ENCODE measurements at places on chromosomes 2 and 18. TPM values are rescaled to one million over a fixed set of nuclear protein-coding genes. Genes with fewer than 3 reads are reported as not detected.

MERTK gene
- total RNA-seq = 0.28 TPM

CNGA3 gene
- not detected for total RNA-seq

FBXO36 gene
- 2.2 TPM for total RNA-seq

EVX2 gene
- not detected for total RNA-seq

FSHR gene
- total RNA-seq = not detected

PLB1 gene
- 0.90 TPM for total RNA-seq

TAF4B gene
- total RNA-seq = 0.83 TPM

SAG gene
- total RNA-seq = not detected

CGREF1 gene
- total RNA-seq = 0.28 TPM

GRCh38 chr2:198638577-198638976 is 819.2 kb downstream of the SATB2 start:
- H3K4me3 ChIP-seq = no peak overlapping the region
- H3K36me3 ChIP-seq = no peaks in the 10 kb centered on the region
- H3K4me1 ChIP-seq = no peaks in the 10 kb centered on the region

DNA sequence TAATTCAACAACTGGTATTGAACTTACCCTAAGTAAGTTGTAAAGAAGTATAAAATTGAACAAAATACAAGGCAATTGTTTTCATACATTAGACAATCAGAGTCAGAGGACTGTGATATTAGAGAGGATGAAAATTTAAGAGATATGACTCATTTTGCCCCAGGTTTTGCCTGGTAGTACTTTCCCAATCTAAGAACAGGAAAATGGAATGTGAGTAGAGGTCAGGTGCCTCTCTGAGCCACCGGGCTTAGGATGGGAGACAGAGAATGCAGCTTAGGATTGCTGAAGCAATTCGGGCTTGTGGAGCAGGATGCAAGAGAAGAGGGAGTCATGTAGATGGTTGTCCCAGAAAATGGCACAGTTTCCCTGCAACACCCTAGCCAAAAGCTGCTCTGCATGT is 219.7 kb upstream of the CHST9 start:
- no peaks in the 10 kb centered on the region for H3K4me1 ChIP-seq
- no peak overlapping the region for H3K4me3 ChIP-seq
- DNase-seq = no peak
- no peaks in the 10 kb centered on the region for H3K27me3 ChIP-seq
- no peak overlapping the region for H3K27ac ChIP-seq

- no peaks in the 10 kb centered on the region for H3K27me3 ChIP-seq
- no peaks in the 10 kb centered on the region for H3K4me1 ChIP-seq
- no peak overlapping the region for H3K4me3 ChIP-seq
- no peak overlapping the region for H3K27ac ChIP-seq
Measured at GRCh38 chr18:33914399-33914798, 310.3 kb downstream of the NOL4 start.

DNA sequence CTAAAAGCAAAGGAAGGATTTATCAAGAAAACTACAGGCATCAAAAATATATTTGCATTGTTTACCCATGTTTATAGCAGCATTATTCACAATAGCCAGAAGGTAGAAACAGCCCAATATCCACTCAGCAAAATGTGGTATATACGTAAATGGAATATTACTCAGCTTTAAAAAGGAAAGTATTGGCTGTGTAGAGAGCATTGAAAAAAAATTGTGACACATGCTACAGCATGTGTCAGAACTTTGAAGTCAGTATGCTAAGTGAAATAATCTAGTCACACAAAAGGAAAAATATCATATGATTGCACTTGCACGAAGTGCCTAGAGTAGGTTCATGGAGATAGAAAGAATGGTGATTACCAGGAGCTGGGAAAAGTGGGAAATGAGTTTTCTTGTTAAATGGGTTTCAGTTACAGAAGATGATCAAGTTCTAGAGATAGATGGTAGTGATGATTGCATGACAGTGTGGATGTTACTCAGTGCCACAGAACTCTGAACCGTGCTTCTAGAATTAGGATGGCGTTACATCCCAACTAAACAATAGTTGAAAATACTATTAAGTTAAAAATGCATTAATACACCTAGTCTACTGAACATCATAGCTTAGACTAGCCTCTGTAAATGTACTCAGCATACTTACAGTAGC is 20.1 kb downstream of the ANKRD12 start:
- H3K27me3 ChIP-seq = no peaks in the 10 kb centered on the region
- peaks cover 4% of the 10 kb centered on the region for H3K36me3 ChIP-seq
- H3K27ac ChIP-seq = no peak overlapping the region
- no peak for DNase-seq

DNA sequence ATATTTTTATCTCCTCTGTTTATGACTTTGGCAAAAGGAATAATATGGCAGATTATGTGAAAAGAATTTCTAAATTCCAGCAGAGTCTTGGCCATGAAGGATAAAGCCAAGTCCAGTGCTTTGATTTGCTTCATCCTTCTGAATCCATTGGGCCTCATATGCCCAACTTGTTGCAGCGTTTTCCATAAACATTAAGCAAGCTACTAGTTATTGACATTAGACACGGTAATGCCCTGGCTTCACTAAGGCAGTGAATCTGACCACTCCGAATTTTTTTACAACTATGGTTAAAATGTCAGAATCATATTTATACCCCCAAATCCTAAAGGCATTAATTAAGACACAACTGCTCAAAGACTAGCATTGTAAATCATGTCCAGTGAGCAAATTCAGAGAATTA is 79.8 kb downstream of the MAPRE2 start:
- H3K4me3 ChIP-seq = no peak overlapping the region
- H3K4me1 ChIP-seq = peaks cover 9% of the 10 kb centered on the region
- no peaks in the 10 kb centered on the region for H3K27me3 ChIP-seq
- H3K27ac ChIP-seq = no peak overlapping the region
- no peaks in the 10 kb centered on the region for H3K36me3 ChIP-seq

DNA sequence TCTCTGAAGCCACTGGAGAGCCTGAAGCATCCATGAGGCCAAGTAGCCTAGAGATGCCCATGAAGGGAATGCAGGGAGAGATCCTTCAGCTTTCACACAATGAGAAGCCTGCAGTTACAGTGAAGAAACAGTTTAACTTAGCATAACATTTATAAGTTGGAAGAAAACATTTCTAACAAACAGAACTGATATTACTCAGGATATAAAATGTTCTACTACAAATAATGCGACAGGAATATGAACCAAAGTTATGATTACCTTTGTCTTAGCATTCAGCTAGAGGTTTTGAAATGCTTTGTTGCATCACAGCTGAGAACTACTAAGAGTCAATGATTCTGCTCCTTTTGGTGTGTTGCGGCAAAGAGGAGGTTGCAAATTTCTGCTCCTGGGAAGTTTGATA is 6.9 kb upstream of the KYNU start:
- H3K36me3 ChIP-seq = no peaks in the 10 kb centered on the region
- H3K27ac ChIP-seq = peak overlapping the region; percentile 52
- no peak overlapping the region for H3K4me3 ChIP-seq
- peak; percentile 21 for DNase-seq

DNA sequence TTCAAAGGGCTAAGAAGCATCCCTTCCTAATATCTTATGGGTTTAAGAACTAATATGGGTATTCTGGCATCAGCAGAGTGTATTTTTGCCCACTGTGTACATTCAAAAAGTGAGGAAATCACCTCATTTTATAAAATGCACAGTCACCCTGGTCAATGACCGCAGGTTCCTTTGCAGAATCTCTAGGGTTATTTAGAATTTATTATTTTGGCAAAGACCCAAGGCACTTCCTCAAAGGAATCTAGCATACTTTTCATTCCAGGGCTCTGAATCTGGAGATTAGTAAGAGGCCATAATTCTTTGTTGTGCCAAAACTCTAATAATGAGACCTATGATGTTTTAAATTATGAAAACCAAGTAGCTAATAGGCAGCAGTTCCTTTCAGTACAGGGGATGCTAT is 27.2 kb upstream of the CDH2 start:
- peaks cover 3% of the 10 kb centered on the region for H3K4me1 ChIP-seq
- H3K27me3 ChIP-seq = no peaks in the 10 kb centered on the region
- H3K4me3 ChIP-seq = no peak overlapping the region

GRCh38 chr2:74653589-74653984 is 460 bp upstream of the SEMA4F start:
- H3K27ac ChIP-seq = no peak overlapping the region
- no peak for DNase-seq
- H3K36me3 ChIP-seq = no peaks in the 10 kb centered on the region
- H3K4me1 ChIP-seq = peaks cover 6% of the 10 kb centered on the region
- H3K27me3 ChIP-seq = peaks cover 16% of the 10 kb centered on the region

DNA sequence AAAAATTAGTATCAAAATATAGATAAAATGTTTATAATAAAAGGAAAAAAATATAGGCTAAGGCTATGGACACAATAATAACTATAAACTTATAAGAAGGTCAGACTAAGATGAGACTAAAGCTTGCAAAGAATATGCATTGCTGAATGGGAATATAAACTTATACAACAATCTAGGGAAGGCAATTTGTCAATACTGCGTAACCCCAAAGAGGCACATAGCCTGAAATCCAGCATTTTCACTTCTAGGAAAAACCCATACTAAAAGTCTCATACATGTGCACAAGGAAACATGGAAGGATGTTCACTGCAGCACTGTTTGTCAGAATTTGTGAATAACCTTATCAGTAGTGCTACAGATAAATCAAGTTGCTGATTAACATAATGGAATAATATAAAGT is 45.5 kb downstream of the FANCL start:
- no peak overlapping the region for H3K27ac ChIP-seq
- peaks cover 2% of the 10 kb centered on the region for H3K36me3 ChIP-seq
- no peak overlapping the region for H3K4me3 ChIP-seq
- H3K27me3 ChIP-seq = no peaks in the 10 kb centered on the region
- H3K4me1 ChIP-seq = no peaks in the 10 kb centered on the region

DNA sequence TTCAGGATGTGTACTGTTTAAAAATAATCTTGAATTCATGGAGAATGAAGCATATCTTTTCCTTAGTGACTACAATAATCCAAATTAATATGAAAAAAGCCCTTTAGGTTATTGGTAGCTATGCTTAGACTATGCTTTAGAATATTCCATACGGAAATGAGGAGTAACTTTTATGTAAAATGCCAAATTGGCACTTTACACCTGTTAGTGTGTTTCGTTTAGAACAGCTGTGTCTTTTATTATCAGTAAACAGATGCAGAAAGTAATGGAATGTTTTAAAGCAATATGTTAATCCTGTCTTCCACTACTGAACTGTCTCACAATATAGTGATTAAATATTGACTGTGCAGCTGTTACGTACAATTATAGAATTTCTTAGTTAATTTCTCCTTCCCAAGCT is 129.6 kb downstream of the PMS1 start:
- no peaks in the 10 kb centered on the region for H3K27me3 ChIP-seq
- H3K4me1 ChIP-seq = no peaks in the 10 kb centered on the region
- no peak overlapping the region for H3K27ac ChIP-seq
- no peak for DNase-seq
- H3K4me3 ChIP-seq = no peak overlapping the region

DNA sequence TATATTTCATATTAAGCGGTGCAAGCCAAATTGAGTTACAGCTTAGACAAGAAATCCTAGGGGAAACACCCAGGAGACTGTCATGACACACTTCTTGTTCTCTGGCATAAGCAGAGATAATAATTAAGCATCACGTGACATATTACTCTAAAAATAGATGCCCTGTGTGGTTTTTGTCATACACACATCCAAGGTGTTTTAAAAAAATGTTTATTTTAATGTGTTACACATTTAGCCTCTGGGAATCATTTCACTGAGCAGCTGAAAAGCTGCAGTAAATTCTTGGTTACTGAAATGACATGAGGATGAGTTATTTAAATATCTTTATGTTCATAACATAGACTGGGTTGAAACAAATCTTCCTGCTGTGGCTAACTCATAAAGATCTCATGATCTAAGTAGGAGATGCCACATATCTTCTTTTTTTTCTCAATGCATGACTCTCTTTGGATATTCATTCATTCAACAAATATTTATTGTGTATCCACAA is 38.0 kb upstream of the ERMN start:
- H3K4me1 ChIP-seq = no peaks in the 10 kb centered on the region
- H3K4me3 ChIP-seq = no peak overlapping the region
- DNase-seq = no peak
- no peaks in the 10 kb centered on the region for H3K27me3 ChIP-seq

DNA sequence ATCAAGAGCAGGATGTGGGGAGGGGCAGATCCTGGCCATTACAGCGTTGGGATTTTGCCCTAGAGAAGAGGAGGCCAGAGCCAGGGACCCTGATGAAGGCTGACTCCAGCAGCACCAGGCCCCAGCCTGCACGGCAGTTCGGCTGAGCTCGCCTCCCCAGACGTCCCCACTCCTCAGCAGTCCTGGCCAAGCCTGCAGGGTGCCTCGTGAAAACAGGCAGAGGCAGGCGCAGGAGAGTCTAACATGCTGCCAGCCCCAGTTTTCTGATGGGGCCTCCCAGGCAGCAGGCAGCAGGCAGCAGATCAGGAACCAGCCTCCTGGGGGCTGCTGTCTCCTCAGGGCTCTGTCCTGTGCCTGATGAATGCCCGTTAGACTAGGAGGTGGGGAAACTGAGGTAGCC is 19.7 kb upstream of the GLI2 start:
- 0 out of 2 replicates have a peak, but pooled peaks cover 2% of the 10 kb centered on the region for H3K4me1 ChIP-seq
- H3K36me3 ChIP-seq = no peaks in the 10 kb centered on the region
- H3K27me3 ChIP-seq = no peaks in the 10 kb centered on the region
- no peak for DNase-seq

DNA sequence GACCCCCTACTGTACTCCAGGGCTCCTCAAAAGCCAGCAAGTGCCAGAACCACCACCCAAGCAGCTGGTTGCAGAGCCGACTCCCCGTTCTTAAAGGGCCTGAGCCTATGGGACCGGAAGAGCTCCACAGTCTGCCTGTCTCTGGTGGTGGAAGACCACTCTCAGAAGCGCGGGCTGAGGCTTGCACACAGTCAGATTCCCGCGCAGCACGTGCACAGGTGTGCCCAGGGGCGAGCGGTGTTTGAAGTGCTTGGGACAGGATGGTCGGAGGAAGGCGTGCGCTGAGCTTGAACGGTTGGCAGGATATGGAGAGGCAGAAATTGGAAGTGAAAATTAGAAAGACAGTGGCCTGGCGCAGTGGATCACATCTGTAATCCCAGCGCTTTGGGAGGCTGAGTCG is 64.8 kb downstream of the CYP26B1 start:
- H3K27ac ChIP-seq = no peak overlapping the region
- no peaks in the 10 kb centered on the region for H3K27me3 ChIP-seq
- H3K36me3 ChIP-seq = no peaks in the 10 kb centered on the region
- DNase-seq = no peak
- no peaks in the 10 kb centered on the region for H3K4me1 ChIP-seq

DNA sequence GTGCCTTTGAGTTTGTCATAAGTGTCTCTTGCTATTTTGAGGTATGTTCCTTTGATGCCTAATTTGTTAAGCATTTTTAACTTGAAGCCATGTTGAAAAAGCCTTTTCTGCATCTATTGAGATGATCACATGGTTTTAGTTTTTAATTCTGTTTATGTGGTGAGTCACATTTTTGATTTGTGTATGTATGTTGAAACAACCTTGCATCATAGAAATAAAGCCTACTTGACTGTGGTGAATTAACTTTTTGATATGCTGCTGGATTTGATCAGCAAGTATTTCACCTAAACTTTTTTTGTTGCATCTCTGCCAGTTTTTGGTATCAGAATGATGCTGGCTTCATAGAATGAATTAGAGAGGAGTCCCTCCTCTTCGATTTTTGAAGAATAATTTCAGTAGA is 469.7 kb downstream of the CDH2 start:
- H3K36me3 ChIP-seq = no peaks in the 10 kb centered on the region
- no peaks in the 10 kb centered on the region for H3K27me3 ChIP-seq
